Amygdala (tissue), 56 donors: ENCODE measurements at places on chromosomes 6 and 20.

DNA sequence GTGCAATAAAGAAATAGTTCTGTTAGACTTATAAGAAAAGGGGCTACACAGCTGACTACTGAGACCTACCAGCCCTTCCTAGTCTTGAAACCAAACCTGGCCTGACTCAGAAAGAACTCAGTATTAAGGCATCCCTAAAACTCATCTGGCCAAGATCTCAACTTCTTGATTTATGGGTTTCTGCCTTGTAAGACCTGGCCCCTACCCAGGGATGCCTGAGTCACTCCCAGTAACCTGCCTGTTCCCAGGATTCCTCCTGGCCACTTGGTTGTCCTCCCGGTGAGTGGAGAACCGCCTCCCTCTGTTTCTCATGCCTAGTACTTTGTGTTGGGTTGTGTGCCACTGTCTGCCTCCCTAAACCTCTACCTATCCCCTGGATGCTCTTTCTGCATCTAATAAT, 189.4 kb upstream of the PREP start:
- DNase-seq, result no peak

DNA sequence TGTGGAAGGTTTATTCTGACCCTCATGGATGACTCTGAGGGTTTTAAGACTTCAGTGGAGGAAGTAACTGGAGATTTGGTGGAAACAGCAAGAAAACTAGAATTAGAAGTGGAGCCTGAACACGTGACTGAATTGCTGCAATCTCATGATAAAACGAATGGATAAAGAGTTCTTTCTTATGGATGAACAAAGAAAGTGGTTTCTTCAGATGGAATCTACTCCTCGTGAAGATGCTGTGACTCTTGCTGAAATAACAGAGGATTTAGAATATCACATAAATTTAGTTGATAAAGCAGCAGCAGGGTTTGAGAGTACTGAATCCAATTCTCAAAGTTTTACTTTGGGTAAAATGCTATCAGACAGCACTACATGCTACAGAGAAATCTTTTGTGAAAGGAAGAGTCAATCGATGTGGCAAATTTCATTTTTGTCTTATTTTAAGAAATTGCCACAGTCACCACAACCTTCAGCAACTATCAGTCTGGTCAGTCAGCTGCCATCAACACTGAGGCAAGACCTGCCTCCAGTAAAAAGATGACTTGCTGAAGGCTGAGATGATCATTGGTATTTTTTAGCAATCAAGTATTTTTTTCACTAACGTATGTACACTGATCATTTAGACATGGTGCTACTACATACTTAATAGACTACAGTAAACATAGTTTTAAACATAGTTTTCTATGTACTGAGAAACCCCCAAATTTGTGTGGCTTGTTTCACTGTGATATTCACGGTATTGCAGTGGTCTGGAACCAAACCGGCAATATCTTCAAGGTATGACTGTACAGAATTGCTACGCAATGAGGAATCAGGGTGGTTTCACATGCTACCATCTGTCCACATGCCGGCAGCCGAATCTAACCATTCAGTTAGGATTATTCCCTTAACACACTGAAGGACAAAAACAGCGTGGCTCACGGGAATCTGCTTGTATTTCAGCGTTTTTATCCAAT, 149.0 kb downstream of the MYB start:
- DNase-seq, result no peak

GRCh38 chr20:37218441-37218840, 39.1 kb upstream of the MROH8 start:
- no peak for DNase-seq

- DNase-seq, result peak; percentile 92
Observed at GRCh38 chr6:149545754-149546471, at the start of gene PPIL4. Gene PPIL4, minus strand, starts transcription at chr6:149546043. Its CDS starts 38 bp downstream, at chr6:149546005.

DNA sequence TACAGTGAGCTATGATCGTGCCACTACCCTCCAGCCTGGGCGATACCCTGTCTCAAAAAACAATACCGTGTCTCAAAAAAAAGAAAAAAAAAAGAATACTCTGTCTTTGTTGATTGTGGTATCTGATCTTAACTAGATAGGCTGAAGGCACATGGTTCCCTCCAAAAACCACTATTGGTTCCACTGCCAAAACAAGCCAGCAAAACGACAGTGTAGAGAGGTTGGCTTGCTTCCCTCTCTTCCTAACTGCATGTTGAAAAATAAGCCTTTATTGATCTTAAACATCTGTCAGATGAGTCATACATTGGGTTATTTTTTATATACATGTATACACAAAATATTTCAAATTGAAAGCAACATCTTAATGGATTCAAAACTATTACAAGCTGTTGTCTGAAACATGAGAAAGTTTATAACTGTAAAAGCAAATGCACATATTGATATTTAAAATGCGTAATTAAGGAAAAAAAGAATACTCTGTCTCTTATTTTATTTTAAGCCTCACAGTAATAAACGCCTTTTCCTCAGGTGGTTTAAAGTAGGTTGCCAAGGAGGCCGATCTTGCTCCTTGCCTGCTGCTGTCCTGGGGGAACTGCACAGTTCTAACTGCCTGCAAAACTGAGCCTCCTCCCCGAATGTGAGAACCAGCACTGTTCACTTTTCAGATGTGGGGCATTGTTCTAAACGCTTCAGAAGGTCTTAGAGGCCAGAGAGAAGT, 7.0 kb upstream of the NINL start:
- DNase-seq, result no peak

DNA sequence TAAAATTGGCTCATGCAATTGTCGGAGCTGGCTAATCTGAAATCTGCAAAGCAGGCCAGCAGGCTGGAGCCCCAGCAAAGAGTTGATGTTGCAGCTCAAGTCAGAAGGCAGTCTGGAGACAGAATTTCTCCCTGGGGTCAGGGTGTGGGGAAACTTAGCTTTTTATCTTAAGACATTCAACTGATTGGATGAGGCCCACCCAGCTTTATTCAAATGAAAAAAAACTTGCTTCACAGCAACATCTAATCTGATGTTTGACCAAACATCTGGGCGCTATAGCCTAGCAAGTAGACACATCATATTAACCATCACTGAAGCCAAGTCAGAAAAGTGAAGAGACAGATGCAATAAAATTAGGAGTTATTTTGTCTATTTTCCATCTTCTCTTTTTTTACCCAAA, 108.8 kb upstream of the CCDC28A start:
- DNase-seq, result no peak

DNA sequence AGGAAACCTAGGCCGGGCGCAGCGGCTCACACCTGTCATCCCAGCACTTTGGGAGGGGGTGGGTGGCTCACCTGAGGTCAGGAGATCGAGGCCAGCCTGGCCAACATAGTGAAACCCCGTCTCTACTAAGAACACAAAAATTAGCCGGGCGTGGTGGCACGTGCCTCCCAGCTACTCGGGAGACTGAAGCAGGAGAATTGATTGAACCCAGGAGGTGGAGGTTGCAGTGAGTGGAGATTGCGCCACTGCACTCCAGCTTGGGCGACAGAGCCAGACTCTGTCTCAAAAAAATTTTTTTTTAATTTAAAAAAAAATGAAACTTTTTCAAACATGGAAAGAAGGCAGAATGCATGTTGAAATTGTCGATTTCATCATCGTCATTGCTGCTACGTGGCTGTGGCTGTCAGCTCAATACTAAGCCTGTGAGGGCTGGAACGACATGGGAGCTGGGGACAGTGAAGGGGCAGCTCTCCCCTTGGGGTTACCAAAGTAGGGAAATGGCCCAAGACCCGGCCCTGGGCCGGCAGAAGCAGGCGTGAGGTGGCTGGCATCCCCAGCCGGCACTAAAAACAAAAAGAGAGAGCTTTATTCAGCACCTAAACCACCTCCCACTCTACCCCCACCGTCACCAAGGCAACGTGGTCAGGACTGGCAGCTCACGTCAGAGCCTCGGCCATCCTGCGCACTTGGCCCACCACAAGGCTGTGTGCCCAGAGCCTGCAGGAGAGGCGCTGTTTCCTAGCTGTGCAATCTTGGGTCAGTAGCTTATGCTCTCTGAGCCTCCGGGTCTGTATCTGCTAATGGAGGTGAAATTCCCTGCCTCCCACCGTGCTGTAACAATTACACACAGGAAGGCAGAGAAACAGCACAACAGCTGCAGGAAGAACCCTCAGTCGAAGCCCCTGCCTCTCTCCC, 30.8 kb downstream of the AGPAT4 start:
- no peak for DNase-seq
